ENCODE measurements at places on chromosomes 12 and 14. TPM values are rescaled to one million over a fixed set of nuclear protein-coding genes. Genes with fewer than 3 reads are reported as not detected.

GALNT16 gene
- total RNA-seq, result 18.5 TPM

WSB2 gene
- 77.3 TPM for total RNA-seq

DNA sequence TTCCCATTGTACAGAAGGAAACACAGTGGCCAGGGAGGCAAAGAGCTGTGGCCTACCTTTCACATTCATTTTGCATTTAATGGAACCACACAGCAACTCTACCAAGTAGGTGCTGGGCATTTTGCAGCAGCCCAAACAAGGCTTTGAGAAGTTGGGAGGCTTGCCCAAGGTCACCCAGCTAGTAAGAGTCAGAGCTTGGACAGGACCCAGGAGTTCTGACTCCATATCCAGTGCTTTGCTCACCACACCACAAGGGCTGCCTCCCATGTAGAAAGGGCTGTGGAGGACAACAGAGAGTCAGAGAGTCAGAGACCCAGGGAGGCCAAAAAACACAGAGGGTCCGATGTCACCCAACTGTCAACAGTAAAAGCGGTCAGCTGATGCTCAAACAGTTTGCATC lies 400.2 kb downstream of the BCL11B start:
- H3K4me1 ChIP-seq, result peaks cover 9% of the 10 kb centered on the region
- H3K27me3 ChIP-seq, result no peaks in the 10 kb centered on the region
- no peak overlapping the region for H3K27ac ChIP-seq
- no peak overlapping the region for H3K4me3 ChIP-seq

DNA sequence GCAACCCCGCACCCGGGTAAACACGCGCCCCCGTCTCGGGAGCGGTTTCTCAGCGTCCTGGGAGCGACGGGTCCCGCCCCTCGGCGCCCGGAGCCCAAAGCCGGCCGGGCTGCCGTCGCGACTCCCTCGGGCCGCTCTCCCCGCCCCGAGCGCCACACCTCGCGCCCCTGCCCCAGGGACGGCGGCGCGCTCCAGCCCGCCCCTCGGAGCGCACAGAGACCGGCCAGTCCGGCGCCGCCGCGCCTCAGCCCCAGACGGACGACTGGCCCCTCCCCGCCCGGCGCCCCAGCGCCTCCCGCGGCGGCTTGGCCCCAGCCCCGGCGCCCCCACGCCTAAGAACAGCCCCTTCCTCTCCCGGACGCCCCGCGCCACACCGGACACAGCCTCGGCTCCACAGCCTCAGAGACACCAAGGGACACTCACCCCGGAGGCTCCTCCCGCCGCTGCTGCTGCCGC lies 411 bp downstream of the BTBD7 start:
- H3K36me3 ChIP-seq, result peaks cover 11% of the 10 kb centered on the region
- DNase-seq, result peak; percentile 53
- peaks cover 41% of the 10 kb centered on the region for H3K4me1 ChIP-seq
- H3K27me3 ChIP-seq, result no peaks in the 10 kb centered on the region

GRCh38 chr14:21702316-21702715 lies 28.7 kb upstream of the OR4E1 start:
- H3K27ac ChIP-seq, result no peak overlapping the region
- H3K36me3 ChIP-seq, result no peaks in the 10 kb centered on the region
- no peak for DNase-seq
- no peak overlapping the region for H3K4me3 ChIP-seq
- peaks cover 49% of the 10 kb centered on the region for H3K27me3 ChIP-seq

DNA sequence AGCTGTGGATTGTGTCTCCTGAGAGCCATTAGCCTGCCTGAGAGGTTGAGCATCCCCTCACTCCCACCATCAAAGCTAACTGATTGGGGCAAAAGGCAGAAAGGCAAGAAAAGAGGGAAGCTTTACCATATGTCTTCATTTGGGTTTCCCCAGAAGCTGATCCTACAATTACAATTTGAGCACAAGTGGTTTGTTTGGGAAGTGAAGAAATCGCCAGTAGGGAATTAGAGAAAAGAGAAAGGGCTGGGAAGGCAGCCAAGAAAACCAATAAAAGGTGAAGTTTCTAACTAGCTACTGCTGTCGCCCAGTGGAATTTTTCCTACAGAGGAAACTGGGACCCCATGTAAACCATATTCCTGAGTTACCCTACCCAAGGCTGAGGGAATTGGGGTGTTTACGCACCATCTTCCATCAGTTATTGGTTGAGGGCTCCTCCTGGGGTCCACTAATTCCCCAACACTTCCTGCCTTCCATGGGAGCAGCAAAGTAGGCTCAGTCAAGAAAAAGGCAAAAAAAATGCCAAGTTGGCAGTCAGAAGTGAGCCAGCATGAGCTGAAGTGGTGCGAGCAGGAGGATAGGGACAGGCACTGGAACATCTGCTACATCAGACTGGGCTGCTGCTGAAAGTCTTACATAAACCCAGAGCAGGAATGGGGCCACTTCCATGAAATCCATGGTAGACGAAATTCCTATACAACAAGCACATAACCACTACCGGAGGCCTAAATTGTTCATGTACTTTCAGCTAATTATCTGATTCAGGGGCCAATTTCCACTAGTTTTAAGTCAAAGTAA lies 17.3 kb downstream of the KCNK10 start:
- H3K27ac ChIP-seq, result no peak overlapping the region
- no peaks in the 10 kb centered on the region for H3K36me3 ChIP-seq
- DNase-seq, result no peak
- H3K4me1 ChIP-seq, result peaks cover 4% of the 10 kb centered on the region
- H3K4me3 ChIP-seq, result no peak overlapping the region
- no peaks in the 10 kb centered on the region for H3K27me3 ChIP-seq

- H3K4me3 ChIP-seq, result no peak overlapping the region
- no peaks in the 10 kb centered on the region for H3K27me3 ChIP-seq
Measured at GRCh38 chr14:68661226-68662225, 131.3 kb downstream of the ZFP36L1 start.

DNA sequence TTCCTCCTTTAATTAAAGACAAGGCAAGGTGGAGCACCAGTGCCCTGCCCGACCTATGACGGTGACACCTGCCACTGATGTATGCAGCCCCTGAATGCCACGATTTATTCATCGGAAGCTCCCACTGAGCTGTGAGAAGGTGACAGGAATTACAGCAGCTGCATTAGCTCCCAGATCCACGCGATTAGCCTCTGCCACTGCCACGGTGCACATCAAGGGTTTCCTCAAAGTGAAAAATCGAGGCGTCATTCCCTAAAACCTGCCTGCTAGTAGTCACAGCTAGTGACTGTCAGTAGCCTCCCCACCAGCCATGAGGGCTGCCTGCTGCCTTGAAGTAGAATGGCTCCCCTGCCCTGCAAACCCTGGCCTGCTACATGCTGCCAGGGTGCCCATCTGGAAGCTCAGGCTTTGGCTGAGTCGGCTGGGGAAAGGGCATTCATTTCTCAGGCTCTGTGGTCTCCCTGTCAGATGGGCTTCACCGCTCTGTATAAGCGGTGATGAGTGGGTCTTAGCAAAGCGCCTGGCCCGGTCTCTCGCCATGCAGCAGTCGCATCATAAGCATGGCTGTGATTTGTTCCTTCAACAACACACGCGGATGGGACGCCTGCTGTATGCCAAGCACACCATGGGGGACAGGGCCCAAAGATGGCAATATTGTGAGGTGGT lies 8.2 kb upstream of the BCL11B start:
- peaks cover 69% of the 10 kb centered on the region for H3K27me3 ChIP-seq
- DNase-seq, result no peak
- peaks cover 11% of the 10 kb centered on the region for H3K4me1 ChIP-seq
- H3K27ac ChIP-seq, result no peak overlapping the region
- no peak overlapping the region for H3K4me3 ChIP-seq

DNA sequence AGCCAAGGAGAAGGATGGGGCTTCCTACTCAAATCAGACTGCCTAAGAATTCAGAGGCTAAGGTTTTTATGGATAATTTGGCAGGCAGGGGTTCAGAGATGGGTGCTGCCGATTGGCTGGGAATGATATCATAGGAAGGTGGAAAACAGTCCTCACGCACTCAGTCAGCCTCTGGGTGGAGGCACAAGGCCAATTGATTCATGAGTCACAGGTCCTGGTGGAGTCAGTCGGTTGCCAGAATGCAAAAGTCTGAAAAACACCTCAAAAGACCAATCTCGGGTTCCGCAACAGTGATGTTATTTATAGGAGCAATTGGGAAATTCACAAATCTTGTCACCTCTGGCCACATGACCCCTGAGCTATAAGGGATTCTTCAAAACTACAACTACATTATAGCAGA lies 105.5 kb downstream of the GXYLT1 start:
- DNase-seq, result no peak
- no peak overlapping the region for H3K4me3 ChIP-seq
- H3K27ac ChIP-seq, result no peak overlapping the region
- H3K4me1 ChIP-seq, result no peaks in the 10 kb centered on the region
- H3K36me3 ChIP-seq, result peaks cover 2% of the 10 kb centered on the region
